HFFc6 (cell line): ENCODE measurements at places on chromosomes 16 and 17.
A peak's percentile ranks its signal among the peaks of the same experiment; 100 is the strongest.

DNA sequence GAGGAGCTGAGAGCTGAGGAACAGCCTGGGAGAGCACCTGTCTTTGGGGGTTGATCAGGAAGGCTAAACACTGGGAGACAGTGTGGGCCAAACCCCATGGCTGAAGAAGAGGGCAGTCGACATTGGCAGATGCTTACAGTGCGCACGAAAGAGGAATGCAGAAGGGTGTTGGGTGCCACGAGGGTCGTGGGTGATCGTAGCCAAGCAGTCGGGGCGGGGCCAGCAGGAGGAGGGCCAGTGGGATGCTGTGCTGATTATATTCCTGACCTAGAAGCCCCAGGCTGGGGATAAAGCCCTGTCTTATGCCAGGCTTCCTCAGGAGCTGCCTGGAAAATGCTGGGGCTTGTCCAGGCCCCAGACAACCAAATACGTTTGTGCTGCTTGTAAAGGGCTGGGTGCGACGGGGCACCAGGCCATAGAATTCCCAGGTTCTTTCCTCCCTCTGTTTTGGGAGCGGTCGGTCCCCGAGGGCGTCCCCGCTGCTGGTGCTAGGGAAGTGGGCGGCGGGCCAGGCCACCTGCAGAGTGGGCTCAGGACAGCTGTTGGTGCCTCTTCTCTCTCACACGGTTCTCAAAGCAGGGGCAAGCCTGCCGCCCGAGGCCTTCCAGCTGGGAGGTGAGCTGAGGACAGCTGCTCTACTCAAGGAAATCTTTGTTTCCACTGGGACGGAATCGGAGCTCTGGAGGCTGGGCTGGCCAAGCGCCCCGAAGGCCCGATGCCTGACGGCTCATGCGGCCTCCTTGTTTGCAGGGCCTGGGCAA lies 10.0 kb downstream of the C1QTNF1 start:
- DNase-seq: no peak

DNA sequence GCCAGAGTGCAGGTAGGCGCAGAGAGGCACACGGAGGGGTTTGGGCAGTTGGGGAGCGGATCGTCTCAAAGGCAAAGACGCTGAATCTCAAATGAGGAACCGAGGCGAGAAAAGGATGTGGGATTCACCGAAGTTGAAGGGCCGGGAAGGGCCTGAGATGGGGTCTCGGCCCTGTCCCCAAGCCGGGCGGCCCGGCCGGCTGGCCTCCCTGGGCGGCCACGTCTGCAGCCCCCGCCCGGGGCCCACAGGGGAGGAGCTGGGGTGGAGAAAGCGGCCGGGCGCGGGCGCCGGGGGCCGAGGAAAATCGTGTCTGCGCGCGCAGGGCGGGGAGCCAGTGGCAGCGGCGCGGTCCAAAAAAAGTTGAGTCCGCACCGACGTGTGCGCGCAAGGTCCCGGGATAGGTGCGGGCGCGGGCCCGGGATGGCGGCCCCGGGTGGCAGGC lies 458 bp downstream of the SLC12A4 start:
- no peak for DNase-seq

DNA sequence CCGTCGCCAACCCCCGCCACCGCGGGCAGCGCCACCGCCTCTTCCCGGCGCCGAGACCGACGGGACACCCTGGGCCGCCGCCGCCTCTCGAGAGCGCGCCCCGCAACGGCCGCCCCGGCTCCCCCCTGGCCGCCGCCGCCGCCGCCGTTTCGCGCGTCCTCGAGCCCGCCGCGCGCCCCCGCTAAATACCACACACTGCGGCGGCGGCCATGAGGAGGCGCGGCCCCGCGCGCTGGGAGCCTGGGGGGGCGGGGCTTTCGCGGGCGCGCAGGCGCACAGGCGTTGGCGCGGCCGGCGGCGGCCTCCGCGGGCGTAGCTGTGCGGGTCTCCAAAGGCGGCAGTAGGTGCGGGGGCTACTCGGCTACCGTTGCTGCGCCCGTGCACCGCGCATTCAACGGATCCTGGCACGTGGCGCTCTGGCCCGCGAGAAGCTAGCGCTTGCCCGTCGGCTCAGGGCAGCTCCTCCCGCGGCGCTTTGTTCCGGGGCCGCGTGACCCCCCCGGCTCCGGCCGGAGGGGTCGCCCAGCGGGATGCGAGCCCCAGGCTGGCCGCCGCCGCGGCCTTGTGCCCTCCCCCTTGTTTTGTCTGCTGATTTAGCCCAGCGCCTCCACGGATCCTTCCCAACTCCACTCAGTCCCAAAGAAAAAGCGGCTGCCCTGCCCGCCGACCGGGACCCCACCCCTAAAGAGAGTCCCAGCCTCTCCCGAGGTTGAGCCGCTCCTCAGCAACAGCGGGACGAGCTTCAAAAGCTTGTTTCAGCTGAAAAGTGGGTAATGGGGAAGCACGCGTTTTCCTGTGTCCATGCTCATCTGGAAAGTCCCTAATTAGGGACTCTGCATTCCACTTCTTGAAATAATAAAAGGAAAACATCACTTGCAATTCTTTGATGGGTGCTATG lies at the start of gene SIAH1:
SIAH1 (minus strand) TSS at position 161 of the 898 bp plus-strand sequence. CDS start 22,985 bp downstream, outside the sequence.
- DNase-seq: peak; percentile 46

- no peak for DNase-seq
Observed at GRCh38 chr16:66469947-66470546, 43.0 kb downstream of the BEAN1 start.

- DNase-seq: no peak
Observed at GRCh38 chr16:951660-952301, 19.0 kb downstream of the LMF1 start.

DNA sequence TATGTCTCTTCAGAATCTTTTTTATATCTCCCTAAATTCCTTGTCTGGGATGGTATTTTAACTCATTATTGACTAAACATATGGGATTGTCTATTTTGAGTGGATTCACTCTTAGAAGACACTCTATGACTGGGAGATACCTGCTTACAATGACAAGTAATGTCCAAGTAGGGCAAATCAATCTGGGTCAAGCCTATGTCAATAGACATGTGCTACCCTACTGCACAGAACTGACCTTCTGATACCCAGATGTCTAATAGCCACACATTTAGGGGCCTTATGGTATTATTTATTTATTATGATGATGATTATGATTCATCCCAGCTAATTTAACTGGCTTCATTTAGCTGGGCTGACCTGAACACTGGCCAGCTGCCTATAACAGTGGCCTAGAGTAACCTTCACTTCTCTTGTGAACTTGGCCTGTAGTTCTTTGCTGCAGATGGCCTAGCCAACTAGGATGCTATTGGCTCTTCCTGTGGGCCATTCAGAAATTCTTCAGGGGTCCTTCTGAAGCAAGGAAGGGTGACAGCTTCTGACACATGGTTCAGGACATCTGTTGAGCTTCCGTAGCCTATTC lies 138.0 kb downstream of the ANKFN1 start:
- DNase-seq: no peak

DNA sequence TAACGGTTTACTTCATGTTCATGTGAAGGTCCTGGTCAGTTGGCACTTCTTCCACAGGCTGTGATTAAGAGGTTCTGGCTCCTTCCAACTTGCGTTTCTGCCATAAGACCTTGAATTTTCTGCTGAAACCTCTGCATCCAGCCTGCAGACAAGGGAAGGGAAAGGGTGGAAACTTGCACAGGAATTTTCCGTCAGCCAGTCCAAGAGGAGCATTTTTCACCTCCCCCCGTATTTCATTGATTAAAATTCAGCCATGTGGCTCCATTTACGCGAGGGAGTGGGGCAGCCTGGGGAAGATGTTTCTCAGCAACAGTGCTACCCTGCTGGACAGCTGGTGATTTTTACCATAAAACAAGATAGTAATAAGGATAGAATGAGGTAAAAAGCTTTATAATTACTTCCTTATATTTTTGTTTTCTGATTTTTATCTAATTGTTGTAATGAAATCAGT lies 101.5 kb upstream of the SMIM36 start:
- no peak for DNase-seq

DNA sequence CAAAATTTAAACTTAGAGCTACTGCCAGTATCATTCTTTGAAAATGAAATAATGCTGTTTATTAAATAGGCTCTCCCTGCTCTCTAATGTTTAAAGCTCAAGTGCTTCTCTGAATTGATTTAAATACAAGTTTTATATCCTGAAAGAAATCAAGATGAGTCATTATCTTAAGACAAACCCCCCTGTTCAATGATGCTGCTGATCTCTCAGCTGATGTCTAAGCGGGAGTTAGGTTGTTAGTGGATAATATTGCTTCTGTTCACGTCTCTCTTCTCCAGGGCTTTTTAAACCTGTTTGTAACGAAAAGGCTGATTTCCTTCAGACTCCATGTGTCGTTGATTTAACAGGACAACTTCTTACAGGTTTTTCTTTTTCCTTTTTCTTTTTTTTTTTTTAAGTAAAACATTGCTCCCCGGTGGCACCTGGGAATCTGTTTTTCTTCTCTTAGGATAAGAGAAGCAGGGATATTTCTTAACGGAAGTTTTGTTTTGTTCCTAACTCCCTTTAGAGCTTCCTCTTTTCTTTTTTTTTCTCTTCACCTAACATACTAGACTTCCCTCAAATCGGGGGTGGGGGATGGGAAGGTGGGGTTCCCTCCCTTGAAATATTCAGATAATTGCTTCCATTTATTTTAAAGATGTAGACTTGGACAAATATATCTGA lies 807 bp upstream of the LYRM9 start:
- no peak for DNase-seq

GRCh38 chr17:4072487-4073157 lies 70.2 kb downstream of the ZZEF1 start:
- peak; percentile 58 for DNase-seq

DNA sequence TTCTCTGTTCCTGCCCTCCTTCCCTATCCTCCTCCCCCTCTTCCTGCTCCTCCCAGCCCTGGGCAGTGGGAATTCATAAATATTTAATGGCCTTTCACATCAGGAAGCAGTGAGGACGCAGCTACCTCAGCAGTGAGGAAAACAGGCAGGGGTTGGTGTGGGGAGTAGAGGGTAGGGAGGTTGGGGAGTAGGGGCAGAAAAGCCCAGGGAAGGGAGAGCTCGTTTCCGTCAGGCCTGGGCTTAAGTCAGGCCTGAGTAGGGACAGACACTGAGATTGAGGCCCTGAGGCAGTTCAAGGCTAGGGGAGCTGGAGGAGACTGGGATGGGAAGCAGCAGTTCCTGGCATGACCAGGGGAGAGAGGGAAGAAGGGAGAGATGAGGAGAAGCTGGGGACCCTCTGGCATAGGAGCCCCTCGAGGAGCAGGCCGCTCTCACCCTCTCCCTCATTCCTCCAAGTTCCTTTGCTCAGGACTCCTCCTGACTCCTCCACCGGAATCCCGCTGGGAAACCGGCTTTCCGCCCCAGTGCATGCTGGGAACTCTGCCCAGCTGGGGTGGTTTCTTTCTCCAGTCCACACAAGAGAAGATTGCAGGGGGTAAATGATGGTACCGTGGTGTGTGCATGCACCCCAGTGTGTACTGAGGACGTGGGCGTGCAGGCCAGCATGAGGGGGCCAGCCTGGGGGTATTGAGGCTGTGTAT lies 6.2 kb downstream of the SAMD14 start:
- DNase-seq: no peak

GRCh38 chr17:4179071-4179470 lies 36.1 kb downstream of the CYB5D2 start:
- no peak for DNase-seq

- no peak for DNase-seq
Observed at GRCh38 chr16:49788986-49789385, 66.9 kb downstream of the ZNF423 start.

DNA sequence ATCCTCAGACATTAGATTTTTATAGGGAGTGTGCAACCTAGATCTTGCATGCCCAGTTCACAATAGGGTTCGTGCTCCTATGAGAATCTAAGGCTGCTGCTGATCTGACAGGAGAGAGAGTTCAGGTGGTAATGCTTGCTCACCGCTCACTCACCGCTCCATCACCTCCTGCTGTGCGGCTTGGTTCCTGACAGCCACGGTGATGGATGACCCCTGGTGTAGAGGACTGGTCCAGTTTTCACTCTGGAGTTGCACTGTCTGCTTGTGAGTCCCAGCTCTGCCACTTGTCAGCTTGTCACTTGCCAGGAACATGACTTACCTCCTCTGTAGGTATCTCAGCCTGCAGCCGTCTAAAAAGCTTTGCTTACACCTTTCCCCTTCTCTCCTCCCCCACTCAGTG lies 214.6 kb downstream of the SNX29 start:
- no peak for DNase-seq

DNA sequence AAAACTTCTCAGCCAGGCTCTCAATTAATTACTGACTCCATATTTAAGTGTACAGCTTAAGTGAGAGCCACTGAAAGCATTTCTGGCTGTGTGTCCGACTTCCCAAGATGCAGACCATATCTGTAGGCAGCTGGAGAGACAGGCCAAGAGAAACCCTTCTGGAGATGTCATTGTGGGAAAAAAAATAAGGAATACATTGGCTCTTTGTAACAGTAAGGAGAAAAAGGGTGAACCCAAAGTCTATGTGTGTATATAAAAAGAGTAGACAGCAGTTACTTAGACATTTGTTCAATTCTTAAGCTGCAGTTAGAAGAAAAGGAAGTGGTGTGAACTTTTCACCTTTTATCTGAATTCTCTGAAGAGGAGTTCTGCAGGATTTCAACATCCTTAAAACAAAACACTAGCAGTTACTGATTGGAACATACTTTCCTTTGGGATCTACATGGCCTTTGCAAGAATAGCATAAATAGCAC lies 21.7 kb downstream of the FAM117A start:
- DNase-seq: no peak

- peak; percentile 7 for DNase-seq
Observed at GRCh38 chr17:3012926-3013581, 50.4 kb downstream of the OR1D5 start.

- no peak for DNase-seq
Observed at GRCh38 chr16:3874794-3875692, 5.5 kb downstream of the CREBBP start.

DNA sequence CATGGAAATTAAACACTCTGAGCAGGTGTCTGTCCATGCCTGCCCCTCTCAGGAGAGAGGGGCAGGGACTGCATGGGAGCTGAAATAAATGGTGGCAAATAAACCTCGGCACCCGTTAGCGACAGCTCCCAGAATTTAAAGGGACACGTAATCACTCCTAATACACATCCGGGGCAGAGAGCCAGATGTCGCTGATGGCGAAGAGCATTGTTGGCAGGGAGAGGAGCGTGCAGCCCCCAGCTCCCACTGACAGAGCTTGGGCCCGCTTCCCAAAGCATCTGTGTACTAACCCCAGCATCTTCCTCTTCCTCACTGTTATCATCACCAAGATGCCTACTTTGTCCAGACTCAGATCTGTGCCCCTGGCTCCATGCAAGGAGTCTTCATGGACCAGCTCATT lies 85.8 kb downstream of the IRX5 start:
- no peak for DNase-seq

GRCh38 chr17:40727447-40728231 lies 24.1 kb upstream of the KRT24 start:
- DNase-seq: no peak

- DNase-seq: no peak
Observed at GRCh38 chr16:55671206-55671973, 15.6 kb downstream of the SLC6A2 start.

GRCh38 chr17:34626121-34626681 lies 46.8 kb downstream of the TMEM132E start:
- no peak for DNase-seq

- DNase-seq: no peak
Observed at GRCh38 chr16:3348547-3349167, 7.0 kb upstream of the OR2C1 start.

DNA sequence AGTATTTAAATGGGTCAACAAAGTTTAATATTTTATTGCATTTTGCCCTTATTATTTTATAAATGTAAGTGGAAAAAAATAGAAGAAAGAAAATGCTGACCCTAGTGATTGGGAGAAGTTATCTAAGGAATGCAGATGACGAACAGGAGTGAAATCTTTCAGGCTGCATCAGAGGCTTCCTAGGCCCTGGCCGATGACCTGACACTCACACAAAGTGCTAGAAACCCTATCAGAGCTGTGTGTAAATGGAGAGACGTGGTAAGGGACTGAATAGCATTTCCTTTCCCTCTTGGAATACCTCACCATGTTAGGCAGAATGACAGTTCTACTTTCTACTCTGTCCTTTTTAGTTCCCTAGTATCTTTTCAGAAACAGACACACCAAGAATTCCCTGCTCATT lies 44.9 kb upstream of the CNEP1R1 start:
- DNase-seq: no peak
